Gastroesophageal sphincter (tissue), 4 donors: ENCODE measurements at places on chromosomes 1 and 21. TPM values are rescaled to one million over a fixed set of nuclear protein-coding genes. Genes with fewer than 3 reads are reported as not detected.

The RGS1 gene
- total RNA-seq = 5.6 TPM

The PARP1 gene
- total RNA-seq = 147 TPM

The NBPF26 gene
- 15.7 TPM for total RNA-seq

The HAO2 gene
- total RNA-seq = not detected

The OLFML2B gene
- total RNA-seq = 5.7 TPM

The CFAP141 gene
- total RNA-seq = not detected

- no peak for ATAC-seq
Measured at GRCh38 chr21:30148906-30149305, 17.7 kb downstream of the CLDN17 start.

GRCh38 chr1:75559800-75560199, 51.1 kb downstream of the SLC44A5 start:
- no peak for ATAC-seq

- ATAC-seq = no peak
Measured at GRCh38 chr1:241799416-241799815, 48.6 kb upstream of the EXO1 start.

DNA sequence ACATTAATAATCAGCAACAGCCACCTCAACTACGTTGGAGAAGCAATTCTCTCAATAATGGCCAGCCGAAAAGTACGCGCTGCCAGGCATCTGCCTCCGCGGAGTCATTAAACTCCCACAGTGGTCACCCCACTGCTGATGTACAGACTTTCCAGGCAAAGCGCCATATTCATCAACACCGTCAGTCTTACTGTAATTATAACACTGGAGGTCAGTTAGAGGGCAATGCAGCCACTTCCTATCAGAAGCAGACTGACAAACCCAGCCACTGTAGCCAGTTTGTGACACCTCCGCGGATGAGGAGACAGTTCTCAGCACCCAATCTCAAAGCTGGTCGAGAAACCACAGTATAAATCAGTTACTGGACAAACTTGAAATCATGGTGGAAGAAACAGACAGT, 93.9 kb downstream of the KIF1B start:
- ATAC-seq = no peak

GRCh38 chr1:84481317-84481716, 2.3 kb downstream of the RPF1 start:
- no peak for ATAC-seq

GRCh38 chr1:42684139-42684538, 1.9 kb downstream of the YBX1 start:
- ATAC-seq = no peak

GRCh38 chr1:226825037-226825745, 45.2 kb upstream of the PSEN2 start:
- no peak for ATAC-seq

DNA sequence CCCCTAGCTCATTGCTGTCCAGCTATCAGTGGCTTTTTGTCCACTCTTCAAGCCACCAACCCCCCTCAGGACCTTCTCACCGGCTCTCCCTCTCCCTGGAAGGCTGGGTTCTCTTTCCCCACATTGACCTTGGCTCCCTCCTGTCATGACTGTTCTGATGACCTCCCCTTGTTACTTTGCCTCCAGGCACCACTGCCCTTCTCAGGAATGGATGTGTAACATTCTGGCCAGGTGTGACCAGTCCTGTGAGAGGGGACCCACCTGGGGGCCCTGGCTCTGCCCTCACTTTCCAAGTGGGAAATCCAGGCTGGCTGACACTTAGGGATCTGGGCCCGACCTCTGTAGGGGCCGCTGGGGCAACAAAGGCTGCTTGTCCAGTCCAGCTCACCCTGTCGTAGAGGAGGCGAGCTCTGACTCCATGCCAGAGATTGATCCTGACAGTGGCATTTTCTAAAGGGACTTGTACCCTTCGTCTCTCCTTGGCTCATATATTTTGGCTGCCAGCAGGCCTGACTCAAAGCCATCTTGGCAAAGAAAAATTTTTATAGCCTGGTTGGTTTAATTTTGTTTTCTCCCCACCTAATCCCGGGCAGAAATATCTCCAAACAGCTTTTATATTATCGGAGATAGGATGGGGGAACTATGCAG, 37.9 kb upstream of the USP24 start:
- ATAC-seq = no peak
